ENCODE measurements at places on chromosomes 3 and 15. TPM values are rescaled to one million over a fixed set of nuclear protein-coding genes. Genes with fewer than 3 reads are reported as not detected.

Gene TMEM212
- total RNA-seq, result not detected

Gene XXYLT1
- 12.4 TPM for total RNA-seq

Gene TP53BP1
- total RNA-seq, result 132 TPM

Gene MFAP1
- 31.1 TPM for total RNA-seq

Gene KCNMB2
- total RNA-seq, result 0.17 TPM

Gene C3orf22
- total RNA-seq, result not detected

Gene ASB7
- 15.7 TPM for total RNA-seq

Gene MORC1
- not detected for total RNA-seq

Gene FYCO1
- 82.2 TPM for total RNA-seq

Gene RTP1
- total RNA-seq, result not detected

Gene B4GALT4
- total RNA-seq, result 19.5 TPM

Gene TIMMDC1
- total RNA-seq, result 52.6 TPM

- DNase-seq, result peak; percentile 59
These were observed at the start of gene CA12 for GRCh38 chr15:63381301-63382204. CA12 (minus strand) TSS chr15:63381846; CDS start chr15:63381720, 126 bp downstream.

DNA sequence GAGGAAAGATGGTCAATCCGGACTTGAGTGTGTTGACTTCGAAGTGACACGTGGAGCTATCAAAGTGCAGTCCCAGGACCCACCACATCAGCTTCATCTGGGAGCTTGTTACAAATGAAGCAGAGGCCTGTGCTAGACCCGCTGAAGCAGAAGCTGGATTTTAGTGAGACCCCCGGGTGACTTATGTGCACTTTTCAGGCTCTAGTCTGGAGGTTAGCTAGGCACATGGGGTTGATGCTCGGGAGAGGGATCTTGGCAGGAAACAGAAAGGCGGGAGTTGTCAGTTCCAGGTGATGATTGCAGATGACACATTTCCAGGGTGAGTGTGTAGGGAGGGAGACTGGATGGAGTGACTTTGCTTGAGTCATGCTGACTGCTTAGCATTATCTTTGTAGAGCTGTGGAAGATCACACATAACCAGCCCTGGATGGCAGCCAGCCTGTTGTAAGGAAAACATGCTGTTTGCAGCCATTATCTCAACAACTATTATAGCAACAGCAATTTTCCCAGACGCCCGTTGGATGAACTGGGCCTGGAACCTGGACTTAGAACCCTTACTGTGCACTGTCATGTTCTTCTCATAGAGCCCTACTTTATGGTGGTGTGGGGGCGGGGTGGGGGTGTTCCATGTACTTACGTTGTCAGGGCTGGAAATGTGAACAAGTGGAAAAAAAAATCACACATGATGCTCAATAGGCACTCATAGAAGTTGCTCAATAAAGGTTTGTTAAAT, 122.4 kb downstream of the THSD4 start:
- peak; percentile 78 for DNase-seq

DNA sequence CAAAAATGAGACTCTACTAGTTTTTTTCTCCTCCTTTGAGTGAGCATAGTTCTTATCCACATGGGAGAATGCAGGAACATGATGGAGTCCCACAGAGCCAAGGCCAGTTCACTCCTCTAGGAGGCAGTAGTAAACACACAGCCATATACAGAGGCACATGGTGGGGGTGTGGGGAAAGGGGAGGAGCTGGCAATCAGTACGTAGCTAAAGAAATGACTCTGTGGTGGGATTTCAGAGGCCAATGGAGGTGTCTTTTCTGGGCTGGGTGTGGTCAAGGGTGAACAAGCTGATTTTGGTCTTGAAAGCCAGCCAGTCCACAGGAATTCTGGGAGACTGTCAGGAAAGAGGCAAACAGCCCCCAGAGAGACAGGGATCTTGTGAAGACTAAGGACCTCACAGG, 6.6 kb upstream of the RAB11A start:
- DNase-seq, result peak; percentile 65

- DNase-seq, result no peak
These were observed 77.1 kb downstream of the LRRC28 start for GRCh38 chr15:99328106-99329072.

DNA sequence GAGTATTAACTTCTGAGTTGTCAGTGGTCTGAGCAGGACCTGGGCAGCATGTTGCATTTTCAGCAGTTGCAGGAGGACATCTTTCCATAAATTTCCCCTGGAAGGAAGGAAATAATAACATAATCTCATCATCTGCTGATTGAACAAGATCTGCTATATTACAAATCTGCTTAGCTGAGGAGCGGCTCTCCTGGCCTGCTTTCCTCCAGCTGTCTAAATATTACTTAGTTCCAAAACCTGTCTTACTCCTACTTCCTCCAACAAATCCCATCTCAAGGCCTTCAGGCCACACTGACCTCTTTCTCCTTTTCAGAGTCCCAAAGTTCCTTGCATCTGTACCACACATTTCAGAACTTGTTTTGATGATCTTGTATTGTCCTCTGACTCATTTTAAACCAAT, 364.4 kb upstream of the MCTP2 start:
- DNase-seq, result no peak

- DNase-seq, result peak; percentile 51
These were observed 4.1 kb upstream of the GCSAM start for GRCh38 chr3:112136959-112137693.

DNA sequence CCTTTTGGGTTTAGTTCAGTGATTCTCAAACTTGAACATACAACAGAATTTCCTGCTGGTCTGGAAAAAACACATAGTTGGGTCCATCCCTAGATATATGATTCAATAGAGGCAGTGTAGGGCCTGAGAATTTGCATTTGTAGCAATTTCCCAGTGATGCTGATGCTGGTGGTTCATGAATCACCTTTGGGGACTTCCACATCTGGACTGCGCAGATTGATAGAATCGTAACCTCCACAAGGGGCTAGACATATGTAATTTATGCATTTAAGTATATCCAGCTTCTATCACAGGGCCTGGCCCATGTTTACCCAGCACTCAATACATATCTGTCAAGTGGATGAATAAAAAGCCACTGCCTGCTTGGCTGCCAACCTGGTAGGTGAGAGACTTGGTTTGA, 33.8 kb upstream of the SUCLG2 start:
- no peak for DNase-seq

- DNase-seq, result no peak
These were observed 28.4 kb downstream of the GRIP2 start for GRCh38 chr3:14511623-14512280.

DNA sequence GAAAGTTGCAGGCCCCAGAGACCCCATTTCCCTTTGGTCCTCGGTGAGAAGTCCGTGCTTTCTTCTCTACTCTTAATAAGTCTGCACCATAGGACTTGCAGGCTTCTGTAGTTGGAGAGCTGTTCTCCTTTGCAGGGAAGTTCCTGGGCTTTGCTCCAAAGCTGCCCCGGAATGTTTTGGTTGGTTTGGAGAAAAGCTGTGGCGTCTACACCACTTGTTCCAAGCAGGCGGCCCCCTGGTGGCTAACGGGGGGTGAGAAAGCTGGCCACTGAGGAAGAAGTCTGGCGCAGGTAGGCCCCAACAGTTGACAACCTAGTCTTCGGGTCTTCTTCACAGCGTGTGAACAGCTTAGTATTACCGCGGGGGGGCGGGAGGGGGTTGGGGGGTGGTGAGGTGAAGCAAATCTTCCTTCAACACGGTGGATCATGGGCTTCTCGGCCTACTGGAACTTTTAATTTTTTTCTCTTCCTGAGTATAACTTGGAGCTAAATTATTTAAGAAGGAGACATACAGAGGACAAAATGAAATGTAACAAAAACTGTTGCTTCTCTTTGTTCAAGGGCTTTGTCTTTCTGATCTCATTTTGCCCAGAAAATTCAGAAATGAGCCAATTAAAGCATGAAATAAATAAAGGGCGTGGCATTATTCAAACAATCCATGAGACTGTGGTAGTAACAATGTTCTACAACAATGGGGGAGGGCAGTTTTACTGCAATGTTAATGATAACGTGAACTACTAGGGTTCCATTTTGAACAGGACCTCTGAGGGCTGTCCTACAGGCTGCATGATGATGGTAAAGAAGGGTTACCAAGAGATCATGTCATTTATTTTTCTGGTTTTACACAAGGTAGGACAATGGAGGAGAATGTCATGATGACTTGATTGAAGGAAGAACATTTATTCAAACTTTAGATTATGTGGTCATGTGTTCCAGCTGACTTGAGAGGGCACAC, 2.2 kb upstream of the THRB start:
- peak; percentile 89 for DNase-seq

DNA sequence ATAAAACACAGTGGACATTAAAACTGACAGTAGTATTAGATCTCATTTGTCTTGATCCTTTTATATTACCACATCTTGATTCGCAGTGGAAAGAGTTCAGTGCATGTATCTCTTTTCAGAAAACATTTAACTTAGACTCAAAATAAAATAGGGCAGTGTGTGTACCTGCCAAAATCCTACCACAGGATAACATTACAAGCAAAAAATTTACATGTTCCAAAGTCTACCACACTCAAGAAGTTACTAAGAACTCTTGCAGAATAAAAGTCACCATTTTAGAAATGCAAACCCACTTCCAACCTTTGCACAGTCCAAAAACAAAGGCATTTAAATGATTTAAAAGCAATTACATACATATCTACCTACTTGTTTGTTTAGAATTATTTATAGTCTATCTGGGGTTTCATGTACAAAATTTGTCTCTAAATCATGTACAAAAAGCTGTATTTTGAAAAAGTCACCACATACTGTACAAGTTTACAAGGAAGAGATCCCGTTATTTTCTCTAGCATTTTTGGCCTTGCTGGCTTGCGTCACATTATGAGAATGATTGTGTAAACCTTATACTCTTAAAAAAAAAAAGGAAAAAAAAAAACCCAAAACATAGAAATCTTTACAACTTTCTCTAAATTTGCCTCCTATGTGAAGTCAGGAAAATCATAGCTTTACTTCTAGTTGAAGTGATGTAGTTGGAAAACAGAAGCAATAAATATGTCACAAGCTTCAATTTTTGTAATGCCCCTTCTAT, 153.8 kb downstream of the ADAM10 start:
- DNase-seq, result no peak

DNA sequence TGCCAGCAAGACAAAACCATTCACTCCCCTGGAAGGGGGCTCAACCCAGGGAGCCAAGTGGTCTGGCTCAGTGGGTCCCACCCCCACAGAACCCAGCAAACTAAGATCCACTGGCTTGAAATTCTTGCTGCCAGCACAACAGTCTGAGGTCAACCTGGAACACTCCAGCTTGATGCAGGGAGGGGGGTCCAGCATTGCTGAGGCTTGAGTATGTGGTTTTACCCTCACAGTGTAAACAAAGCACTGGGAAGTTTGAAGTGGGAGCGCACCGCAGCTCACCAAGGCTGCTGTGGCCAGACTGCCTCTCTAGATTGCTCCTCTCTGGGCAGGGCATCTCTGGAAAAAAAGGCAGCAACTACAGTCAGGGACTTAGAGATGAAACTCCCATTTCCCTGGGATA, 81.7 kb downstream of the MSL2 start:
- no peak for DNase-seq

- no peak for DNase-seq
These were observed 514.8 kb downstream of the MECOM start for GRCh38 chr3:169148448-169149348.

DNA sequence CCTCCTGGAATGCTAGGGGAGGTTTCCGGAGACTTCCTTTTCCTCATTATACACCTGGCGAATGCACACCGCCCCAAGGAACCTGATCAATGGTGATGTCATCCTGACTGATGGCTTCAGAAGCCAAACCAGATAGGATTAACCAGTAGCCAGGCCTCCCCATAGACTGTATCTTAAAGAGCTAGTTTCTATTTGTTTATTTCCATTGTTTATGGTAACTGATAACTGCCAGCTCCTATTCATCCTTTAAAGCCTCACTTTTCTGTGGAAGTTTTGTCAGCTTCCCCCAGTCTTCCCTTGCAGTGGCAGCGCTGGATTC, at the start of gene MKRN2OS:
Gene MKRN2OS, minus strand, starts transcription at position 27 of the 319 bp plus-strand sequence. CDS start 35 bp downstream, outside the sequence.
- no peak for DNase-seq

GRCh38 chr15:72722071-72722696, 36.2 kb downstream of the BBS4 start:
- peak; percentile 78 for DNase-seq

- peak; percentile 61 for DNase-seq
These were observed 37.4 kb downstream of the CPN2 start for GRCh38 chr3:194313560-194314387.

GRCh38 chr3:144394032-144394431, 422.4 kb downstream of the DIPK2A start:
- peak; percentile 8 for DNase-seq

- peak; percentile 47 for DNase-seq
These were observed 114.9 kb upstream of the MLF1 start for GRCh38 chr3:158456114-158456513.

GRCh38 chr3:149411583-149411982, 34.1 kb upstream of the TM4SF1 start:
- DNase-seq, result no peak

- no peak for DNase-seq
These were observed 39.6 kb downstream of the TLE3 start for GRCh38 chr15:70057931-70058641.

DNA sequence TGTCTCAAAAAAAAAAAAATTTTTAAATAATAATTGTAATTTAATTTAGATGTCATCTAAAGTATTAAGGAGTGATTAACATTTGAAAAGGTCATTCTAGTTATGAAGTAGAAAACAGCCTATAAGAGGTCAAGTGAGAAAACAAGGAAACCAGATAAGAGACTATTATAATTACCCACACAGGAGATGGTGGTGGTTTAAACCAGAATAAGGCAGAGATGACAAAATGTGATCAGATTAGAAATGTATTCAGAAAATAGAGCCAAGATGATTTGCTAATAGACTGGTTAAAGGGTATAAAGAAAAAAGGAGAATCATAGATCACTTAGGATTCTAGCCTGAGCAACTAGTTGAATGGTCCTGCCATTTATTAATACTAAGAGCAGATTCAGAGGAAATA, 11.2 kb downstream of the HERC1 start:
- DNase-seq, result no peak

DNA sequence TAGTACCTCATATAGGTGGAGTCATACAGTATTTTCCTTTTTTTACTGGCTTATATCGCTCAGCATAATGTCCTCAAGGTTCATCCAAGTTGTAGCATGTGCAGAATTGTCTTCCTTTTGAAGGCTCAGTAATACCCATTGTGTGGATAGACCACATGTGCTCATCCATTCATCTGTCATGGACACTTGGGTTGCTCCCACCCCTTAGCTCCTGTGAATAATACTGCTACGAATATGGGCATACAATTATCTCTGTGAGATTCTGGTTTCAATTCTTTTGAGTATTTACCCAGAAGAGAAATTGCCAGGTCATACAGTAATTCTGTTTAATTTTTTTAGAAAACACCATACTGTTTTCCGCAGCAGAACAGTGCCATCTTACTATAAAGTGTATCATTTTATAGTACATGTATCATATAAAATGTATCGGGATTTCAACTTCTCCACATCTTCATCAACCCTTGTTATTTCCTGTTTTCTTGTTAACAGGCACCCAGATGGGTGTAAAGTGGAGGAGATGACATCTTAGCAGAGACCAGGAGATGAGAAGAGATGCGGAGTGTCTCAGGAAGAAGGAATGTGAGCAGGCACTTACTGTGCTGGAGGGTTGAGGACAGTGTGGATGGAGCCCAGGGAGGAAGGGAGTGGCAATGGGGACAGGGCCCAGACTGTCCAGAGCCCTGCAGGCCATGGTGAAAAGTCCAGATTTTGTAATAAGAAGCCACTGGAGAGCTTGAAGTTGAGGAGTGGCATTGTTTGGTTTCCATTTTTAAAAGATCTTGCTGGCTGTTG, 27.0 kb upstream of the PRR23E start:
- no peak for DNase-seq

Data from fibroblast of lung (primary cell).